CD8-positive, alpha-beta T cell (primary cell): ENCODE measurements at places on chromosomes 3 and 15.

DNA sequence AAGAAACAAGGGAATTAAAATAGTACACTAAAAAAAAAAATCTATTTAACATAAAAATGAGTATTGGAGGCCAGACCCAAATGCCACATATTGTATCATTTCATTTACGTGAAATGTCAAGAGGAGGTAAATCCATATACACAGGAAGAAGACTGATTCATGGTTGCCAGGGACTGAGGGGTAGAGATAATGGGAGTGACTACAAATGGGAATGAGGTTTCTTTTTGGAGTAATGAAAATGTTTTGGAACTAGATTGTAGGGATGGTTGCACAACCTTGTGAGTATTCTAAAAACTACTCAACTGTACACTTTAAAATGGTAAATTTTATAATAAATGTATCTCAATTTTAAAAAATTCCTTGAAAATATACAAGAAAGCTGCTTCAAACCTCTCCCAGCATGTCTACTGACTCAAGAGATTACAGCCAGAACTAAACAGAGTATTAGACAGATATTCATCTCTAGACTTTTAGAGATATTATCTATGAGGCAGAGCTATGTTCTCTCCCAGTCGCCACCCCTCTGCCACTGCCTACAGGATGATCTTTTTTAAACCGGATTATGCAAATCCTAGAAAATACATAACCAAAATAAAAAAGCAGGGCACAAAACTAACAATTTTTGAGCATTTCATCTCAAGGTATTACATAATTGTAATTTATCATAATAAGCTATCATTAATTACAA lies 6.2 kb downstream of the HLTF start:
- no peak for DNase-seq

DNA sequence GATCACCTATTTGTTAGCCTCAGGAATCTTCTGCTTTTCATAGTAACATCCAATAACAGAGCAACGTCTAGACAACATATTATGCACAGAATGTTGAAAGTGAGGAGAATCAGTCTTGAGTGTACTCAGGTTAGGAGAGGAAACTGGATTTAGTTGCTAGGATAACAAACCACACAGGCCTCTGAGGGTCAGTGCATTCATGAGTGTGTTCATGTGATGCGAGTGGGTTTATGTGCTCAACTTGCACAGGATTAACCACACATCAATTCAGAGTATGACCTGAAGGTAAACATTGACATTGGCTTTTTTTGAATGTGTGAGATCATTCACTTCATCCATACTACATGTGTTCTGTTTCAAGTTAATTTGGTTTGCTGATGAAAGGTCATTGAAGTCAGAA lies 287.6 kb downstream of the DIPK2A start:
- DNase-seq: no peak

DNA sequence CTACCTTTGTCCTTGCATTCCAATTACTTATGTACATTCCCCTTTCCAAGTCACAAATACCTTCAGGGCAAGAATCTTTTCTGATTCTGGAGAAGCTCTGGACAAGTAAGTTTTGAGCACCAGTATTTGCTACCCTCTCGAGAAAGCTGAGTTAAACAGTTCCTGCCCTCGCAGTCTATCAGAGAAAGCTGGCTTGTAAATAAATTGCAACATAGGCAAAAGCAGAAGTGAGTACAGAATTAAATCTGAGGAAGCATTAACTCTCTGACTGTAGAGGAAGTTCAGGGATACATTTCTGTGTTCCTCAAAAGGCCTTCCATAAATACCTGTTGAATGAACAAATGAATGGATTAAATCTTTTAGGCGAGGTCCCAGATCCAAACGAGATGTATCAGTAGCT lies 1.2 kb downstream of the OSBPL11 start:
- no peak for DNase-seq

DNA sequence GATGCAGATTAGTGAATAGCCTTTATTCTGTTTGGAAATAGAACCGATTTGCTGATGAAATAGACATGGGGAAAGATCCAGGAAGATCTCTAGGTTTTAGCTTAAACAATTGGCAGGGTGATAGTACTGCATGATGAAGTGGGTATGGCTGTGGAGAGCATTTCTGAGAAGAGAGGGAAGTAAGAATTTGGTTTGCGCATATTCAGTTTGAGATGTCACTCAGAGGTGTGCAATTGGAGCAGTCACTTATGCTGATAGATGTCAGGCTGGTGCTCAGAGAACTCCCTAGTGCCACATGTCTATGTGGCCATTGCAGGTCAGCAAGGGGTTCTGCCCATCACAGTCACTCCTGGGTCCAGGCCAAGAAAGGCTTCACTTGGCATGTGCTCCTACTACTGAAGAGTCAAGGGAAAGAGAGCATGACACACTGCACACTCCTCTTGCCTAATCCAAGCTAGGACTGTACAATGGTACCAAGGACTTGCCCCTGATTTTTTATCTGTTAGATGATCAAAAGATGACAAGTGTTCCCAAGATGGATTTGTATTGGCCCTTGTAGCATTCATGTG lies 57.2 kb upstream of the ST8SIA2 start:
- DNase-seq: no peak

GRCh38 chr3:133227813-133228212 lies 172.0 kb upstream of the BFSP2 start:
- no peak for DNase-seq

DNA sequence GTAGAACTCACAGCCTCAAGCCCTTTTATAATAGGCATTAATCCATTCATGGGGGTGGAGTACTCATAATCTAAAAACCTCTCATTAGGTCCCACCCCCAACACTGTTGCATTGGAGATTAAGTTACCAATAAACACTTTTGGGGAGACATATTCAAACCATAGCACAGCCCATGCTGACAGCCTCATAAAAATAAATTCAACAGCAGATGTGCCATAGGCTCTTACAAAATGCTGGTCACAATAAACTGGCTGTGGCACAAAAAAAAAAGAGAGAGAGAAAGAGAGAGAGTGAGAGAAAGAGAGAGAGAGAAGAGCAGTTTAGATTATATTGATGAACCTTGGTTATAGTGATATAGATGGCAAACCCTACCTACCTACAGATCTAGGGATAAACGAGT lies 1000.9 kb downstream of the TUSC7 start:
- no peak for DNase-seq

GRCh38 chr3:196096382-196096953 lies 14.6 kb upstream of the TFRC start:
- DNase-seq: no peak

DNA sequence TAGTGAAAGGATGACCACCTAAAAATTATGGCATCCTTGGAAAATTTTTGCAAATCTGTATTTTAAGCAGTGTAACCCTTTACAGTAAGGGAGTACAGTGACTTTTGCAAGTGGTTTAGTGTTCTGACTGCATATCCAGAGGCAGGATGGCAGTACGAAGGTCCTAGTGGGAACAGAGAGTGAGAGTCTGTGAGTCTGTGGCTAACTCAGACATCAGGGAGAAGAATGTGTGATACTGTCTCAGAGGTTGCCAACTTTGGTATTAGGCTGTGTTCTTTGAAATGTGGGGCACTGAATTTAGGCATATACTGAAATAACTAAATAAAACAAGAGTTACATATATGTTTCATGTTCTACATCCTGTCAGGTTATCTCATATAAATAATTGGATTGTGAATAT lies 25.7 kb downstream of the PRKCI start:
- no peak for DNase-seq
